Muscle of leg (tissue), 16 donors: ENCODE measurements at places on chromosomes 1 and 21. TPM values are rescaled to one million over a fixed set of nuclear protein-coding genes. Genes with fewer than 3 reads are reported as not detected.

NEK2 gene
- total RNA-seq: 6.0 TPM

OSCP1 gene
- 7.0 TPM for total RNA-seq

KCNT2 gene
- total RNA-seq: 10.6 TPM

CYP4A11 gene
- total RNA-seq: 0.13 TPM

DIRAS3 gene
- total RNA-seq: 3.5 TPM

OR10J1 gene
- total RNA-seq: not detected
